ENCODE measurements at places on chromosomes 5 and 9.

DNA sequence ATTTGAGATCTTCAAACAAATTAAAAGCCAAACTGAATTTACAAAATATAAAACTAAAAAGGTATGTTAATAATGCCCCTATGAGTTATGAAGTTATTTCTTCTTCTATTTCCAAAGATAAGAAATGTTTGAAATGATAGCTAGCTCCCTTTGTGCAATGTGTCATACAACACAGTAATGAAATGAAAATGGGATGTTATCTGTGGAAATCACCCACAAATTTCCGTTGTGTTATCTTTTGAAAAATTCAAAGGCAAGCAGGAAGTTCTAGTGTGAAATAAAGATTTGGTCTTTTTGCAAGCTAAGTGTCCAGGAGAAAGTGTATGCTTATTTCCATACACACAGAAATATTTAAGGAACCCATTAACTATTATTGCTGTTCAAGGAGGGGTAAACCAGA is 375.3 kb upstream of the PRR16 start:
- peak; percentile 30 for DNase-seq

- no peak for DNase-seq
These were observed 31.2 kb downstream of the CEP72 start for GRCh38 chr5:643351-643801.

DNA sequence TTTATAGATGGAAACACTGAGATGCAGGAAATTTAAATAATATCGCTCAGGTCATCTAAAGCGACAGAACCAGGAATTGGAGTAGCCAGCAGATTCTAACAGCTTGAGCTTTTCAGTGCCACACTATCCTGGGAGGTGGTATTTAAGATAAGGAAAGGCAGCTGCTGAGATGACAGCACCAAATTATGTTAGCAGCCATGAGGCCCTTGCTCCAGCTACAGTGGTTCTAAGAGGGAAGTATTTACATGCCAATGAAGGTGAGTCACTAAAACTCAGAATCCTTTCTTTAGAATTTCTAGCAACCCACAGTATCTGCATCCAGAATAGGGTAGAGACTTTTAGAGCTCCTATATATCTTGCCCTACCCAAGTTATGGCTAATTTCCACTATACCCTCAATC is 127.0 kb upstream of the VLDLR start:
- DNase-seq = peak; percentile 84

DNA sequence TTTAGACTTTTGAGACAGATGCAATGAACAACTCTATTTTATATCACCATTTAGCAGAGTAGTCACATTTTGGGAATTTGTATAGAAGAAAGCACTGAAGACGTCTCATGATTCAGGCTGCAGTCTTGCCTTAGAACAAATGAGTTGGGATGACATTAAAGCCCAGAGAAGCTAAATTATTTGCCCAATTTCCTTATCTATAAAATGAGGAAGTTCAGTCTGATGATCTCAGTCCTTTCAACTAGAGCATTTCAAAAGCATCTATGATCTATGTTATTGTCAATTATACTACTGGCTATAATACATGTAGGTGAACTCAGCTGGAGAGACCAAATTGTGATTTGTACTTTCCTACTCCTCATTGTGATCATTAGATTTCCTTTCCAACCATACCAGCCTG is 154.1 kb downstream of the OSTF1 start:
- no peak for DNase-seq

DNA sequence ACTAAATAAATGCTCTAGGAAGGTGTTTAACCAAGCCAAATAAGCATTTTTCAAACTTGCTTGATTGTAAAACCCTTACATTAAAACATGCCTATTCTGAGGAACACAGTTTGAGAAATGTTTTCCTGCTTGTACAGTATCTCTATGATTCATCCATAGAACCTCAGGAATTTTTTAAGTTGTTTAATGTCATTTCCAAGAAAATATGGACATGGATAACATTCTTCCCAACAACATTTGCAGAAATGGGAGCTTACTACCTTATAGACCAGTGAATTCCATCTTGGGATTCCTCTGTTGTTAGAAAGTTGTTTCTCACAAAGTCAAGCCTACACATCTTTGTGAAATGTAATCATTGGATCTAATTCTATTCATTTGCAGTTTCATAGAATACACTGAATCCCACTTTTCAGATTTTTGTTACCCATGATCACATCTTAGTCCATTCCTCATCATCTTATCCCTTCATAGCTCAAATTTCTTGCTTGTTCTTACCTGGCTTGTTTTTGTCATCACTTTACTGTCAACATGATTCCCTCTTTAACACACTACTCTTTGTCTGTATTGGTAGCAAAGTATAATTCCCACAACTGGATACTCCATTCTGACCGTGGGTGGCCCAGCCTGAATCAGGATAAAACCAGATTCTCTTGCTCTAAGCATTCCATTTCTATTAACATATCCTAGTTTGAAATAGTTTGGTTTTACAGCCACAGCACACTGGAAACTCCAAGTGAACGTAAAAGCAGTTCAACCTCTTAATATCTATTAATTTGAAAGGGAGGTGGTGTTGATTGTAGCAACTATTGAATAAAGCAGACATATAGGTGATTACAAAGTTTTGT is 49.4 kb upstream of the PAPPA start:
- peak; percentile 63 for DNase-seq

GRCh38 chr9:129075996-129076639 is 4.8 kb upstream of the DOLPP1 start:
- no peak for DNase-seq

GRCh38 chr5:31052937-31053658 is 140.4 kb upstream of the CDH6 start:
- DNase-seq = no peak

DNA sequence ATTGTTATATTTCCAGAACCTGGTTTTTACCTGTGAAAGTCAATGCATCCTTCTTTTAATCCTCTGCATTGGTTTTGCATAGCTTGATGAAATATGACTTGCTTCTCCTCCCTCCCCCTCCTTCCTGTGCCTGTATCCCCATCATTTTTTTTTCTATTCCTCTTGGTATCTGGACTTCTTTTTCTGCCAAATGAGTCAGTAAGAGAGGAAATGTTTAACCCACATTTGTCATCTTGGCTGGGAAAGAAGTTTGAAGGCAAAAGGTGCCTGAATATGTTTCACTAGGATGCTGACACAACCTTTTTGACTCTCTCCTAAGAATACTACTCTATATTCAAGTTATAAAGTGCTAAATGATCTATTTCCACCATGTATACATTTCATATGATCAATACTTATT is 35.5 kb upstream of the CDKN2B start:
- DNase-seq = peak; percentile 92

All from astrocyte (in vitro differentiated cells and primary cell).